ENCODE measurements at places on chromosomes 6 and 20.

DNA sequence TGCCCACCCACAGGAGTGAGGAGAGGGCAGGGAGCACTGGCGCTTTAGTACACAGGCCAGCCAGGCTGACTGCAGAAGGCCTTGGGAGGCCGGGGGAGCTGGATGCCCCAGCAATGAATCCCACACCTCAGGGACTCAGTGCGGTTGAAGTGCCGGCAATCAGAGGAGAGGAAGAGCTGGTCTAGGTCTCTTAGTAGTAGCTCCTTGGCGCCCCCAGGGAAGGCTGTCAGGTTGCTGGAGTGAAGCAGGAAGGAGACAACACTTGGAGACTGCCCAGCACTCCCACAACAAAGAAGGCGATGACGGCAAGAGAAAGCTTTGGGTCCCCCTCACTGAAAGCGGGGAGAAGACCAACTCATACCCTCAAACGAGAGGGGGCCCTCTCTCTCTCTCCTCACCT, 8.3 kb upstream of the TNXB start:
- no peak for DNase-seq

GRCh38 chr20:33554914-33555420, 65.1 kb downstream of the CBFA2T2 start:
- peak; percentile 40 for DNase-seq

- no peak for DNase-seq
Measured at GRCh38 chr6:20038410-20039204, 173.7 kb downstream of the MBOAT1 start.

DNA sequence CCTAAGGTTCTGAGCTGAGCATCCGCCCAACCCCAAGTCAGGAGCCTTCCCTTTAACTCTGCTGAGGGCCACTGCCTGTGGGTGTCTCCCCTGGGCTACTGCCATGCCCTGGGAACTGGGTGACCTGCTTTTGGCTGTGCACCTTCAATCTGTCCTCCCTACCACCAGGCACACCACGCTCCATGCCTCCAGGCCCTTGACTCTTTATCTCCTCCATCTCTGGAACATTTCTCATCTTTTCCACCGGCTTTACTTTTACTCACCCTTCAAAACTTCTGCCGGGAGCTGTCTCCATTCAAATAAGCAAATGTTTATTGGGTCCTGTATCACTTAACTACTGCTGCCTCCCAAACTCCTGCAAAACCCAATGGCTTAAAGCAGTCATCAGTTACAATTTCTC, 83.3 kb upstream of the NHSL1 start:
- no peak for DNase-seq

GRCh38 chr20:46568570-46569129, 18.2 kb upstream of the OCSTAMP start:
- DNase-seq = no peak

- no peak for DNase-seq
Measured at GRCh38 chr6:65072500-65072899, 634.5 kb downstream of the EYS start.

DNA sequence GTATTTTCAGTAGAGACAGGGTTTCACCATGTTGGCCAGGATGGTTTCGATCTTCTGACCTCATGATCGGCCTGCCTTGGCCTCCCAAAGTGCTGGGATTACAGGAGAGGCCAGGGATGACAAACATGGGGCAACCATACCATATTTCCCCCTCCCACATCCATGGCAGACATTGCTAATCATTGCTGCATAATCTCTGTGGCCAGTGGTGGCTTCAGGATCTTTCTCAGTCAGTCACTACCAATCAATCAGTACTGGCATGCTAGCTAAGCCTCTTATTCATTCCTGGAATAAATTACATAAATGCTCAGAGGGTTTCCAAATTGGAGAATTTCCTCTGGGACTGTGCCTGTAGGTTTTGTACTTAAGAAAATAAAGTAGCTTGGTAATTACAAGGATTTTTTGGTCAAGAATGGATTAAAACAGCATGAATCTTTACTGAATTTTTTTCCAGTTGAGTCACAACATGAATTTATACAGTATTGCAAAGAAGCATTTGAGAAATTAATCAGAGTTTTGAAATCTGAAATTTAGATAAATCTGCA, 138.1 kb downstream of the FNDC1 start:
- no peak for DNase-seq

GRCh38 chr20:25273046-25273445, 25.2 kb downstream of the PYGB start:
- no peak for DNase-seq

DNA sequence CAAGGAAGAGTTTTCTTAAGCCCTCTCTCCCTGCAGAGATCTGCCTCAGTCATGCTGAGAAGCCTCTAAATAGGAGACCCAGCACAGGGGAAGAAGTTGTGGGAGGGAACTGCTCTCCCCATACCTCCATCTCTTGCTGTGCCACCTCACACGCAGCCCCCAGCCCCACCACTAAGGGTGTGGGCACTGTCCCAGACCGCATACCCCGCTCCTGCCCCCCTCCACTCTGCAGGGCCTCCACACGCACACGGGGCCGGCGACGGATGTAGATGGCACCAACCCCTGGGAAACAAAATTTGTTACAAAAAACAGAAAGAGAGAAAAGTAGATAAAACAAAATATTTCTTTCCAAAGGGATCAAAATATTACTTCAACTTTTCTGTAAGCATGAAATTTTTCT, 10.2 kb upstream of the CPNE1 start:
- DNase-seq = no peak

- DNase-seq = no peak
Measured at GRCh38 chr6:135181333-135182070, 394 bp downstream of the MYB start.

GRCh38 chr6:67141005-67141404, 1434.0 kb upstream of the EYS start:
- no peak for DNase-seq

DNA sequence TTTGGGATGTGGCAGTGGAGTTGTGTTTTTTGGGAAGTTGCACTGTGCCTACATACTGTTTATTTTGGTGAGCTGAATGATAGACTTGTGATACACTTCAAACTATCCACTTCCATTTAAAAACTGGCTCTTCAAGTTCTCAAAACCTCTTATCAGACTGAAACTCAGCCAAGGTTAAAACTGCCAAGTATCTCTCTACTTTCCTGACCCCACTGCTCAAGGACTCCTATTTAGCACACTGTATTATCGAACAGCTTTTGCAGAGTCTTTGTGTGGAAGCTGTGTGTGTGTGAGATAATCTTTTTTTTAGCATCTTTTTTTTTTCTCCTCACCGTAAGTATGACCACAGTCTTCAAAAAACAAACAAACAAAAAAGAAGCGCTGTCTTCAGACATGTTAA, 21.1 kb downstream of the STX11 start:
- DNase-seq = no peak

DNA sequence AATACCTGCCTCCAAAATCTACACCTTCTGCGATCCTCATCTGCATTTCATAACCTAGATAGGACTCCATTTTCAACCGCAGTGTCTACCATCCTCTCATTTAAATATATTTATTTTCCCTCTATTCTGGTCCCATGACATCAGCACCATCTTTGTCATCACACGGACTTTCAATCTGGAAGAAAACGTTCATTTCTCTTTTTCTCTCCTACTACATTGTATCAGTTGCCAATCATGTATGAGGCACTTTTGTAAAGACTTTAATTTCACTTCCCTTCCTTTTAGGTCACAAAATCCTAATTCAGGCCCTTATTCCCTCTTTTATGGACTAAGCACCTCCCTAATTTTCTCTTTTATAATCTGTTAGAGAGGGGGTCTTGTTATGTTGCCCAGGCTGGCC, 89.6 kb downstream of the PHACTR1 start:
- no peak for DNase-seq

DNA sequence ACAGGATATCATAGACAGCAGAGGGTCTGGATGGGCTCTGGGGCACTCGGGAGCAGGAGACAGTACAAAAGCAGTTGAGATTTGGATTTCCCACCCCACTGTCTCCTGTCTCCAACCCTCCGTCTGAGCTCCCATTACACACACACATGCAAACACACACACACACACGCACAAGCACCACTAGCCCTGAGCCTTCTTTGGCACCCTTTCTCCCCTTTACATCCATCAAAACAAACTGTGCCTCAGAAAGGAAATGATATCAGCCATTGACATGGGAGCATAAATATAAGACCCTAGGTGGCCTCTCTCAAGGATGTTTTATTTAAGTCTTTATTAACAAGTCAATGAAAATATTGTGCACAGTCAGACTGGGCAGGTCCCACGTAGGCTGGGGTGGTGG, 17.5 kb downstream of the TTBK1 start:
- no peak for DNase-seq

DNA sequence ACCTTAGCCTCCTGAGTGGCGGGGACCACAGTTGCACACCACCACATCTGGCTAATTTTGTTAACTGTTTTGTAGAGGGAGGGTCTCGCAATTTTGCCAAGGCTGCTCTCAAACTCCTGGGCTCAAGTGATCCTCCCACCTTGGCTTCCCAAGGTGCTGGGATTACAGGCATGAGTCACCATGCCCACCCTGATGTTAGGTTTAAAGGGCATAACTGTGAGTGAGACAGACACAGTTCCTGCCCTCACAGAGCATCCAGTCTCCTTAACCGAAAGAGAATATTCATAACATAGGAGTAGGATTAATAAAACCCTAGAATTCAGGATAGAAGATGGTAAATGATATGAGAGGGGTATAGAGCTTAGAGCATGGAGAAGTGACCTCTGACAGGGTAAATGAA, 3.1 kb upstream of the SPATA2 start:
- no peak for DNase-seq

DNA sequence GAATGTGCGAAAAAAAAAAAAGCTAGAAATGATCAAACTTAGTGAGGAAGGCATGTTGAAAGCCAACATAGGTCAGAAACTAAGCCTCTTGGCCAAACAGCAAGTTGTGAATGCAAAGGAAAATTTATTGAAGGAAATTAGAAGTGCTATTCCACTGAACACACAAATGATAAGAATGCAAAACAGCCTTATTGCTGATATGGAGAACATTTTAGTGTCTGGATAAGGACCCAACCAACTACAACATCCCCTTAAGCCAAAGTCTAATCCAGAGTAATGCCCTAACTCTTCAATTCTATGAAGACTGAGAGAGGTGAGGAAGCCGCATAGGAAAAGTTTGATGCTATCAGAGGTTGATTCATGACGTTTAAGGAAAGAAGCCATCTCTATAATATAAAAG, 5.5 kb upstream of the ABCC10 start:
- DNase-seq = no peak

DNA sequence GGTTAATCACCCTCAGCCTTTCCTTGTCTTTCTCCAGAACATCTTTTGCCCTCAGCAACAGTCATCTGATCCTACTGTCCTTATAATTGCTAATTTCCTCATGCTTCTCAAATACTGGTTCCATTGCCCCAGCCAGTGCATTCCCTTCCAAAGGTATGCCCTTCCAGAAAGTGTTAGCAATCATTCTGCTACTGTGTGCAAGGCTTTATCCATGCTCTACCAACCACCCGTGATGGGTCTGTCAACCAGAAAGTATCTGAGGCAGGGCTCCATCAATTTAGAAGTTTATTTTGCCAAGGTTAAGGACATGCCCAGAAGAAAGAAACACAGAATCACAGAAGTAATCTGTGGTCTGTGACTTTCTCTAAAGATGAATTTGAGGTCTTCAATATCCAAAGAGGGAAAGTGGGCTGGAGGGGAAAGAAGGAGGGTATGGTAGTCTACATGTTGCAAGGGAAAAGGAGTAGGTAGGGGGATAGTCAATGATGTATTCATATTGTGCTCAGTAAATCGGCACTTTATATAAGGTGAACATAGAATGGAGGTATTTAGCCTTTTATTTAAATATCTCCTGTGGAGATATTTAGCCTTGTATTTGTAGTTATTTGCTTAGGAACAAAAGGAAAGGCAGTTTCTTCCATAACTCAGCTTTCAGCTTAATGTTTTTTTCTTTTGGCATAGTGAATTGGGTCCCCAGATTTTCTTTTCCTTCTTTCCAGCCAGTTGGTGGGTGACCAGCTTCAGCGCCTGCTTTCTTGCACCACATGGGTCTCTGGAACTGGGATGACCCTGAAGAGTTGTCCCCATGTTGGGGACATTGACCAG, 35.2 kb upstream of the PAQR8 start:
- no peak for DNase-seq

- no peak for DNase-seq
Measured at GRCh38 chr20:8764344-8764962, 304.4 kb upstream of the PLCB4 start.

GRCh38 chr6:147127587-147127986, 76.6 kb upstream of the STXBP5 start:
- DNase-seq = no peak

- DNase-seq = no peak
Measured at GRCh38 chr6:52558266-52559000, 18.4 kb downstream of the TRAM2 start.

- DNase-seq = no peak
Measured at GRCh38 chr6:112289038-112289566, 34.7 kb upstream of the LAMA4 start.

- DNase-seq = no peak
Measured at GRCh38 chr6:49918787-49919186, 45.2 kb downstream of the DEFB114 start.

DNA sequence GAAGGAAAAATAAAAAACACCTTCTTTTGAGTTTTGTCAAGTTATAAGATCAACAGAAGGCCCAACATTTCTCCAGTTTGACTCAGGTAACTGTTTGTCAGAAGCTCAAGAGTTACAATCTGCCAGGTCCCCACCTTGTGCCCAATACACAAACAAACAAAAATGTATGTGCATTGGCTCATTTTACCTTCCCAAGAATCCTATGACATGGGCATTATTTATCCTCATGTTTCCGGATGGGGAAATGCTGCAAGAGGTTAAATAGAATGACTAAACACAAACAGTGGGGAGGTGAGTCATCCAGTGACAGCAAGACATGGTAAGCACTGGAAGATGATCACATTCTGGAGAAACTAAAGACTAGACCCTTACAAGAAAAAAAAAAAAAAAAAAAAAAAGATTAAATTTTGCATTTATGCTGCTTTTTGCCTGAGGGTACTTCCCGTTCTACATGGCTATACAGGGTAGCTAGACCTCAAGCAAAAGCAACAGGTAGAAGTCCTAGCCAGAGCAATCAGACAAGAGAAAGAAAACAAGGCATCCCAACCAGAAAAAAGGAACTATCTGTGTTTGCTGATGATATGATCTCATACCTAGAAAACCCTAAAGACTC, 23.6 kb upstream of the ANKRD60 start:
- DNase-seq = no peak

DNA sequence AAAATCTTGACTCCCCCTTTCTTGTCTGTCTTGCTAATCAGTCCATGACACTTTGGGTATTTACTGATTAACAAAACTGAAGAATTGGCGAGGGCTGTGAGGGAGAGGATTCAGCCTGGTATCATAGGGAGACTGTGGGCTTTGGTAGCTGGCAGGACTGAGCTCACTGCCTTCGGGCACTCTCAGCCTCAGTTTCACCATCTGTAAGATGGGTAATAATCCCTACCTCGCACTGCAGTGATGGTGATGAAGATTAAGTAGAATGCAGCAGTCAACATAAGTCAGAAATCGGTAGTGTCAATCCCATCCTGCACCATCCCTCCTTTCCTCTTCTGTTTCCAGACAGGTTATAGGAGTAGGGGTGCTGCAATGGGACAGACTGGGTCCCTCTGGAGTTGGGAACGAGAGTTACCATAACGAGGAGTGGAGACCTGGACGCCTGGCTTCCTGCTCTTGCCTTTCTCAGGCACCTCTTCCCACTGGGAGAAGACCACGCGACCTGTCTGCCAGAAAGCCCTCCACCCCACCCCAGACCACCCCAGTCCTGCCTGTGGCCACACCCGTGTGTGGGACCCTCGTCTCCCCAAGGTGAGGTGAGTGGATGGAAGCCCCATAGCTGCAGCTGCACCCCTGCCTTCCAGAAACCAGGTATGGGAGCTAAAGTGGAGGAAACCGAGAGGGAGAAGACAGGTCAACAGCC, 99.1 kb downstream of the SNX5 start:
- DNase-seq = no peak

All from T-helper 2 cell treated with Interferon-gamma antibody and Interleukin-4, amounts not matched to agents 5 μg/mL and 100 μg/mL, for 36 hours (primary cell).